ENCODE measurements at places on chromosomes 4 and X.

- DNase-seq: no peak
Observed at GRCh38 chrX:24858004-24858746, 157.6 kb downstream of the ARX start.

DNA sequence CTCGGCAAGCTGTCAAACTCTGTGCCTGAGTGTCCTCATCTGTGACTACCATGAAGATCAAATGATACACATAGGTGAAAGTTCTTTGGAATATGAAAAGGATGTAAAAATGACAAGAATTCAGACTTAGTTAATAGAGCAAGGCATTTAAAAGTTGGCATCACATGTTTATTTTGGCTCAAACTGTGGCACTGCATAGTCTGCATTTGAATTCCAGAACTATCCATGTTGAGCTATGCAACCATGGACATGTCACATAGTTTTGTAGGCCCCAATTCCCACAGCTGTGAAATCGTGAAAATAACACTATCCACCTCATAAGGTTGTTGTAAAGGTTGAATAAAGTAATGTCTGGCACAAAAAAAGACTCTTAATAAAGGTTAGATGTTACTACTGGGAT lies 33.9 kb downstream of the AFF2 start:
- no peak for DNase-seq

DNA sequence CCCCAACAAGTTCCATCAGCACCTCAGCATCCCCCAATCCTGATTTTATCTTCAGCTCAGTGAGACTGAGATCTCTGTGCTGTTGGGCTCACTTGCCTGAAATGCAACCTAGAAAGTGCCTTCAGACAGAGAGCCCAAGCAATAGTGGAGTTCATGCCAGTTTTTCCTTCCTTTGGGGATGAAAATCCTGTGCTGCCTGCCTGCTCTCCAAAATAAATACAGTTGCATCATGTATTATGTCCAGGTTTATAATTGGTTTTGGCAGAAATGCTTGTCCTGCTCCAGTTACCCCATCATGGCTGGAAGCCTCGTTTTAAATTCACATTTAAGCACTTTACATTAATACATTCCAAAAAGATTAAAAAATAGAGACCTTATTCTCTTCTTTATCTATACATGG lies 1865.5 kb upstream of the TENM3 start:
- no peak for DNase-seq

DNA sequence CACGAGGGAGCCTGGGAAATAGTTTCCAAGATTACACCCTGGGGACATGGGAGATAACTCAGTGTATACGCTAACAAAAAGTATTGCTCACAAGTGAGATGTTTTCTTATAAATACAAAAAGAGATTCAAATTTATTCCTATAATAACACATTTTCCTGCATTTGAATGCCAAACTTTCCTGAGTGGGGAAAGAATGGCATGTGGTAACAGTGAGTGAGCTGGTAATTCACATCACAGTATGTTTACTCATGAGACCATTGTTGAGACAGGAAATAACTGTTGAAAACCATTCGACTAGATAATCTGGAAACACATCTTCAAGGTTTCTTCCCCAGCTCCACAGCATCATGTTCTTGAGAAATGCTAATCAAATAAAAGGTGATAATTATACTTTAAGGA lies 109.1 kb downstream of the TASL start:
- DNase-seq: no peak

DNA sequence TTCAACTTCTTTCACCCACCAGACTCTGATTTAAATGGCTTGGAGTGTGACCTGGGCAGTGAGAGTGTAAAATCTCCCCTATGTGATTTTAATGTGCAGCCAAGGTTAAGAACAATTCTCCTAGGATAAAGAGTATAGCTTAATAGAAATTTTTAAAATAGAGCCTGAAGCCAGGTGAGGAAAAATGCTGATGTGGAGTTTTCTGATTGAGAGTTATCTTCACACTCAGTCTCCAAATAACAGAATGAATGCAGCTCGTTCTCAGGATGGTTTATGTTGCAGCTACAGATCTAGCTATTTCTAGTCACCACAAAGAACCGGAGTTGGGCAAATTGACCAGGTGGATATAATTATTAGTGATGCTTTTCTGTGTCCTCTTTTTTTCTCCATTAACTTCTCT lies 70.7 kb downstream of the MOSPD2 start:
- no peak for DNase-seq

- no peak for DNase-seq
Observed at GRCh38 chrX:17596546-17597205, 140.6 kb upstream of the SCML1 start.

DNA sequence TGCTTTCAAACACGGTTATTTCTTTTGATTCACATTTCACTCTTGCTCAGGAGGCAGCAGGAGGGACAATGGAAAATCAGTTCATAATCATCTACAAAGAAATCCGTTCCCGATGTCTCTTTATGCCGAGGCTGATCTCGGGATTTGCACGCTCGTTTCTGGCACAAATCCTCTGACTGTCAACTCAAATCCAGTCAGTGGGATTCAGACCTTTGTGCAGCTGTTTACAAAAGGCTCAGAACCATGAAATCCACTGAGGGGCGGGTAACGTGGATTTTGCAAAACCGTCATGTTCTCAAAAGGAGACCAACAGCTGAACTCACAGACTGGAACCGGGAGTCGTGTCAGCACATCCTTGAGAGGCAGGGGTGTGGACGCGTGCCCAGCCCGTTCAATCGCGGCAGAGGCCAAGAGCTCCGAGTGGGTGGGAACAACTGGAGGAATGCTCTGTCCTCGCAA lies 46.4 kb downstream of the ACOX3 start:
- DNase-seq: peak; percentile 82

DNA sequence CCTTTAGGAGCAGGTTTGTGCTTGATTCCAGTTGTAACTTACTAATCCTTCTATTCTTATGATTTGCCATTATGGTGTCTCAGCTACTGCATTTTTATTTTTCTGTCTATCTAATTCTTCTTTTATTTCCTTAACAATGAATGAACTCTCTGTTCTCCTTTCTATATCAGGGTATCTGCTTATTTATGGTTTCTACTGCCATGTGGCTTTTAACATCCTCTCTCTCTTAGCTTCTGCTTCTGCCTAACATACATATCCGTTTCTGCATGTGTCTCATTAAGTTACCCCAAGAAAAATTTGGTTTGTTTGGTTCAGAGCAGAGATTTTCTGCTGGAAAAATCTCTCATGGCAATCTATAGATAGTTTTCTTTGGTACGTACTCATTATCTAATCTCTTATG lies 614.4 kb downstream of the RPA4 start:
- no peak for DNase-seq

- no peak for DNase-seq
Observed at GRCh38 chrX:154710309-154710708, 40.6 kb downstream of the GAB3 start.

GRCh38 chrX:130887376-130887775 lies 15.6 kb downstream of the ENOX2 start:
- DNase-seq: no peak

DNA sequence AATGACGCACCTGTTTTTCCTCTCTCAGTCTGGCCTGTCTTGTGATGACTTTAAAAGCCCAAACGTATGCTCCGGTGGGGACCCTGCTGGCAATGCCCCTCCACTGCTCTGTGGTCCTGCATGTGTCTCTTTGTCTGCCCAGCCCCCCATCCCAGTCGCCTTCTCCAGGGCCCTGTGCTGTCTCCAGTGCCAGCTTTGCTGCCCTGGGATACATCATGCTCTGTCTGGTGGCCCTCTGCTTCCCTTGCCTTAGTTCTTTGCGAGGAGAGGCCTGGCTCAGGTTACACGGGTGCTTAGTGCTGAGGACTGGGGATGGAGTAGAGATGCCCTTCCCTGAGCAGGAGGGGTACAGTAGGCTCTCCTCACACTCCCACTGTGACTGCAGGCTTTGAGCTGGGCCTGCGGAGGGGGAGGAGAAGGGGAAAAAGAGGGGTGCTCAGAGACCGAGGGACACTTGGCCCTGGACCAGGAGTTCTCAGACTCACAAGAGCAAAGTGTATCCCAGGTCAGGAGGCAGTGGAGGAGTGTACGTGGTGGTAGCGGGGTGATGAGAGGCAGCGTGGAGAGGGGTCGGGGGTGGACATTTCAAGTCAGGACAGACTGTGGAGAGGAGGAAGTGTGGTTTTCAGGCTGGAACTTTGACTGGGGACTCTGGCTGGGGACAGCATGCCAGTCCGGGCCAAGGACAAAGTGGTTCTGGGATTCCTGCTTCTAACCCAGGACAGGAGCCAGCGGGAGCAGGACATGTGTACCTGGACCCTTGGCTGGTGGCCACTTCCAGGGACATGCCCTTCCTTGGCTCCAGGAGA lies 2.8 kb downstream of the APLN start:
- DNase-seq: no peak

DNA sequence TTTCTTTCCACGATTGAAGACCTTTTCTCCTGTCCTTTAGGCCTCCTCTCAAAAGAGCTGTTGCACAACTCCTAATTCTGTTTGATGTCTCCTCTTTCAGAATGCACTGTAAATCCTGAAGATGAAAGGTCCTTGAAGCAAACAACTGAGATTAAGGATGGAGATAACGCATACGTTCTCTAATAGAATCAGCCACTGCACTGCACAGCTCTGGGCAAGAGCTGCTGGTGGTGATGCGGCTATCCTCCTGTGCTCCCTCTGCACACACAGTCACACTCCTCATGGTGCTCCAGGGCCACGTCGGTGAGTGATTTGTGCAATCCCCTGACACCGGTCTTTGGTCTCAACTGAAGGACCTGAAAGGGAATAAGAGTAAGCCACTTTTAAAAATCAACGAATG lies 208.7 kb downstream of the PDGFC start:
- peak; percentile 7 for DNase-seq

DNA sequence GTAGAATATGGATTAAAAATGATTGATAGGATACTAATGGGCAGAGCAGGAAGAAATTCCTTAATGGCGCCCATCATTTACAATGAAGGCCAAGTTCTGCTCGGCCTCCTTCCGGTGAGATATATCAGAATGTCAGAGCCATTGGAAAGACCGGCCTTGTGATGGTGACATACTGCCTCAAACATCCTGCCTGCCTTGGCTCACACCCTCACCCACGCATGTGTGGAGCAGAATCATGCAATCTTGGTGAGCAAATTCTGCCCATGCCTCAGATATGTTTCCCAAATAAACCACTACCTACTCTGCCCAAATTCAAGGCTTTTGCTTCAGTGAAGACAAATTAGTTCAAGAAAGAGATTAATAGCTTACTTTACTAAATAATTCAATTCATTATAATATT lies 163.3 kb downstream of the MID1 start:
- no peak for DNase-seq

DNA sequence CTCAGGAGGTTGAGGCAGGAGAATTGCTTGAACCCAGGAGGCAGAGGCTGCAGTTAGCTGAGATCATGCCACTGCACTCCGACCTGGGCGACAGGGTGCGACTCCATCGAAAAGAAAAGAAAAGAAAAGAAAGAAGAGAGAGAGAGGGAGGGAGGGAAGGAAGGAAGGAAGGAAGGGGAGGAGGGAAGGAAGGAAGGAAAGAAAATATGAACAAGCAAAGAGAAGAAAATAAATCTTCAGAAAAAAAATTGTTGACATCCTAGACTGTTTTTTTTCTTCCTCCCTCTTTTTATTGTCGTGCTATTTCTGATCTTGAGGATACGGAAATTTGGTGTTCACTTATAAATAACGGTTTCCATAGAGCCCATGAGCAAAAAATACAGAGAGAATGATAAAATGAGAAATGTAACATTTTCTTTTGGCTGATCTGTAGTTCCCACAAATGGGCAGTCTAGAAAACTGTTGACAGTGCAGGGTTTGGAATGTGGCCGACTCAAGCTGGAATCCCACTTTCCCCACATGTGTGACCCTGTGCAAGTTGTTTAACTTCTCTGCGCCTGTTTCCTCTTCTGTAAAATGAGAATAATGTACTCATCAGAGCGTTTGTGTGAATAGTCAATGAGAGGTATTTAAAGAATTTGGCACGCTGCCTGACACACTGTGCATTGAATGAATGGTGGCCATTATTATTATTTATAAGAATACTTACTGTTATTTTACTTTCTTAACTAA lies 19.4 kb downstream of the SORBS2 start:
- DNase-seq: no peak

DNA sequence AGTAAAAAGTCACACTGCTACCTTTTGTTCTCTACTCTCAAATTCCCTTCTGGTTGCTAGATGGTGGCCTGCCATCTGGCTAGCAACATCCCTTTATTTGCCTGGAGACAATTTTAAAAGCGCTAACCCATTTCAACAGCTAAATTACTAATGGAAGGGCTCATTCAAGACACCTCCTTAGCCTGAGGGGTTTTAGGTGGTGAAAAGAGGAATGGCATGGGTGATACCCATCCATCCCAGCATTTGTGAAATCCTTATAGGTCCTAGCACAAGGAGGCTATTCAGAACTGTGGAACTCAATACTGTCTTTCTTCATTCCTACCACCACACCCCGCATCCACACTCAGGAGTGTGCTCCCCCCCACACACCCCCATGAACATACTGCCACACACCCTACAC lies 33.5 kb downstream of the ARHGEF9 start:
- peak; percentile 1 for DNase-seq

DNA sequence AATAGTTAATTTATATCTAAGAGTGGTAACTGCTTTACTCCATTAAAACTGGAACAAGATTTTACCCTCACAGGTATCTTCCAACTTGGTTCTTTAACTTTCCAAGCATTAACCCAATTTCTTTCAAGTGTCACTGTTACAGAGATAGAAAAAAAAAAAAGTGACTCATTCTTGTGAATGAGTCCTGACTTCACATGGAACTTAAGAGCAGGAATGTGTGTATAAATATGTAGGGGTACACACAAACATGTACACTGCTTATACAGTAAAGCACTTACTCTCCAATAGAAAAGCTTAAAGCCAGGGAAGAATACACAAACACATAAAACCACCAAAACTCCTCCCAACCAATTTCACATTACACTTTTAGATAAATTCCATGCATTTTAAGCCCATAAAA lies 38.8 kb downstream of the TAPT1 start:
- DNase-seq: no peak

DNA sequence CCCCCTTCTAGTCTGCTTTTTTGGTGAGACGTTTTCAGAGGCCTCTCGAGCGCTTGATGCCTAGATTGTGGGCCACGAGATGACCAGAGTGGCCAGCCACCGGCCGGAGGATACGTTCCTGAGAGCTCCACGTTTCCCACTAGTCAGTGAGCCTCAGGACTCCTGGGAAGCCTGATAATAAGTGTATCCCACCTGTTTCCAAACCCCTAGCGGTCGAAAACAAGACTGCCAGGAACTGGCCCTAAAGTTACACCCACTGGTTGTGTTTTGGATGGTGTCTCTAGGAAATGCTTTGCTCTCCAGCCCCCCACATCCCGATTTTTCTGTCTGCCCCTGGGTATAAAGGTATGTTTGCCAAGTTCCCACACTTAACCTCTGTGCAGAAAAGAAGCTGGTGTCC lies 4.6 kb upstream of the RS1 start:
- peak; percentile 54 for DNase-seq

- DNase-seq: no peak
Observed at GRCh38 chr4:168694667-168695066, 197.8 kb downstream of the PALLD start.

DNA sequence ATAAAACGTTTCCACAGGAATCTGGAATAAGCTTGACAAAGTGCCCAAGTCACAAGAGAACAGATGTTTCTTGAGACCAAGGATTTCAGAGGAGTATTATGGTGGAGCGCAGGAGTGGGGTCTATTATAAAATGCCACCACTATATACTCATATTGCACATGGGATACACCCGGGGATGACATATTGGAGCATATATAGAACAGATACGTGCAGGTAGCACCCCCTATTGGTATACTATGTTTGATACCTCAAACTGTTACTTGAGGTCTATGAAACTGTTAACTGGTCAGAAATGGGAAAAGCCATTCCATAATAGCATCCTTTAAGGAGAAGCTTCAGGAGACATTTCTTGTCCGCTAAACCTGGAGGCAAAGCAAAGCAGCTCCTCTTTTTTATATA lies 86.0 kb downstream of the PCYT1B start:
- DNase-seq: no peak
